ENCODE measurements at places on chromosomes 3 and 15.
A peak's percentile ranks its signal among the peaks of the same experiment; 100 is the strongest.

GRCh38 chr15:74182131-74182530 lies 8.6 kb downstream of the ISLR start:
- DNase-seq, result no peak

- no peak for DNase-seq
Measured at GRCh38 chr3:48423883-48424695, 5.8 kb downstream of the PLXNB1 start.

DNA sequence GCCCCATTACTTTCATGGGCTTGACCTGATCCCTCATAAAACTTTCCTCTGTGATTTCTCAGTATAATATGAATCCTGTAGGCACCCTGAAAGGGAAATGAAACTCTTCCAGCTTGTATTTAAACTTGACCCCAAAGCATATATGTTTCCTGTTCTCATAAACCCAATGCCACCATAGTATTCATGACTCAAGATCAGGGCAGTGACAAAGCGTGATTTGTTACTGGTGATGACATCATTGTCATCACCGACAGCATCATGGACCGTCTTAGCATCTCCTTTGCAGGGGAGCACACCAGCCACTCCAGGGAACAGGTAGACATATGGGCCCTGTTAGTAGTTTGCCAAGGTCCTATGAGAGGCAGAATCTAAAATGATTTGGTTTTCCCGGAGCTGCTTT lies 741.2 kb downstream of the NR2F2 start:
- DNase-seq, result no peak

DNA sequence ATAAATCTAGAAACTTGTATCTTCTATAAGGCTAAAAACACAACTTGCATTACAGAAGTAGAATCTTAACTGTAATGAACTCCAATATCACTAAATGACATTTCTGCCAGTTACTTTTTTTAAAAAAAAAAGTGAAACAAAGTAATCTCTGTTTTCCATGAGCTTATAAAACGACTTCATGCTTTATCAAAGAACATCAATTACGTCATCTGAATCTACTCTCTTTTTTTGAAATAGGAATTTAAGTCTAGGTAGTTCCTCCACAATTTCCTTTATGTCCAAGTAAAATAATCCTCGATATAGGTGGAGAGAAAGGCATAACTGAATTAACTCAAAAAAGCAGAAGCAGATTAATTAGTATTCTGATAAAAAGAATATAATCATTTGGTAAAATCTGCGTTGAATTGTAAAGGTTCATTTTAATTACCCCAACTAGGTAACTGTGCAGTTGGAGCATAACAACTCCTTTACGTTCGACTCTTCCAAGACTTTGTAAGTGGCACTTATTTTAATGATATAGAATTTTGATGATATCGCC lies 1.4 kb downstream of the UACA start:
- DNase-seq, result no peak

DNA sequence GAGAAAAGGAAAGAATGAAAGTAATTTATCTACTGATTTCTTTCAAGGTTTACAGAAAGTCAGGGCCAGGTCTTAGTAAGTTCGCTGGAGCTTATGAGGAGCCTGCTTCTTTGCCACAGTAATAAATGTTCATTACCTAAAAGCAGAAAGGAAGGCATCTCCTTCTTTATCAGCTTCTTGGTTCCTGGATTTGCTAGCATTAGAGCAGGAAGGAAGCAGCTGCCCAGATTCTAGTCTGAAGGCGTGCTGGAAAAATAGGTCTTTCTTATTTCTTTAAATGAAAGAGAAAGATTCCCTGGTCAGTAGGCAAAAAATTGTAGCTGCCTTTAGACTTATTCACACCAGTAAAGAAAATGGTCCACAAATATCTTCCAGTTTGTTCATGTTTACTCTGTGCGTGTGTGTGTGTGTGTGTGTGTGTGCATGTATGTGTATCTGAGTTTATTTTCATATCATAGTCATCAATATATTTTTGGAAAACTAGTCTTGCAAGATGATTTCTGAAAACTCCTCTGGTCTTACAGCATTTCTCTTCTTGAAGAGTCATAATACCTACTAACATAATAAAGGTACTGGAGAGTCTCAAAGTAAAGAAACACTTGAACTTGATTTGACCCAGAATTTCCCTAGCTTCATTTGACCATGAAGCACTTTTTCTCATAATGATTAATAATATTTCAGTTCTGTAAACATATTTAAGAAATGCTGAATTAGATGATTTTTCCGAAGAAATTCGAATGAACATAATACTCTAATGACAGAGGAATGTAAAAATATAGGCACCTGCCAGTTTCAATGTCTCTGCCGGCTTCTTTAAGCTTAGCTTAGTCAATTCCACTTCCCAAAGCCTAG lies 255.3 kb upstream of the ZPLD1 start:
- no peak for DNase-seq

DNA sequence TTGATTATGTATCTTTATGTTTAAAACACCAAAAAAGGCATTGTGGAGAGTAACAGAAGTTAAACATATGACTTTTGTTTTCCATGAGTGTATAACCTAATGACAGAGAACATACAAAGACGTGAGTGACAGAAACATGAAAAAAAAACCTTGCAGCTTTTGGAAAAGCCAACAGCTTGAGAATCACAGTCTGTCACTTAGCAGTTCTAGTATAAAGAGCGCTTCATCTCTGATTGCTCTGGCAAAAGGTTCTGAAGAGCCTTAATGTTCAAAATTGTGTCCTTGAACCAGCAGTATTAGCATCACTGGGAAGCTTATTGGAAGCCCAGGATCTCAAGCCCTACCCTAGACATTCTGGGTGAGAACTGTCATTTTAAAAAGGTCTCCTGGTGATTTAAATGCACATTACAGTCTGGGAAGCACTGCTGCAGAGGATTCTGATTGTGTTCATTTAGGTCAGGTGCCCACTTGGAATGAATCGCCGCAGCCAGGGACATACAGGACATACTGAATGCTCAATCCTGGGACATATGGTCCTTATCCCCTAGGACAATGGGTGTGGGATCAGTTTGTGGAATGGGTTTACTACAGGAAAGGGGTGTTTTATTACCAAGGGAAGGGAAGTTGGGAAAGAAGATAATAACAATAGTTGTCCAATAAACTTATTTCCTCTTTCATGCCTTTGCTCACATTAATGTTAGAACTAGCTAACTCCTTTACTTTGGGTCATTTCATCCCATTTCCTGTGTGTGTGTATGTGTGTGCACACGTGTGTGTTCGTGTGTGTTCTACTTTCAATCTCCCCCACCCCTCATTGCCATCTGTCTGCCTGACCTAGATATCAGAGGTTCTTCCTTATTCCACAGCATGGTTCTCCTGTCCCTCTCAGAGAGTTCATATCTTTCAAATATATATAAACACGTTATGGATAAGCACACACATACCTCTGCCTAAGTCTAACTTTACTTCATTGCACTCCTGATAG lies 55.0 kb downstream of the LRRC49 start:
- DNase-seq, result no peak

GRCh38 chr3:129224984-129225393 lies 24.4 kb upstream of the COPG1 start:
- peak; percentile 86 for DNase-seq

DNA sequence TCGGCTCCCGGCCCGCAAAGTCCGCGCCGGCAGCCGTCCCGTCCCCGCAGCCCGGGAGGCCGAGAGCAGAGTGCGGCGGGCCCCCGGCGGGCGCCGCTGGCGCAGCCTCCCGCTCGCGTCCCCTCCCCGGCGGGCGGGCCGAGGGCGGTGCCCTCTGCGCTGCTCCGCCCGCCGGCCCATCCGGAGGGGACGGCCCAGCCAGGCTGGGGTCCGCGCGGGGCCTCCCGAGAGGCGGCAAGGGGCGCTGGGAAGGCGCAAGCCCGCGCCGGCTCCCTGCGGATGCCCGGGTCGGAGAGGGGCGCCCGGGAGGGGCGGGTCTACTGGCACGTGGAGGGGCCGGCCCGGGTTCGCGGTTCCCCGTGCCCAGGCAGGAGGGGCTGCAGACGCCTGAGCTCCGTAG lies at the start of the genes CLCN2 and POLR2H:
CLCN2 (minus strand) TSS at position 74 of the 400 bp plus-strand sequence. CDS start 126 bp downstream, outside the sequence.
POLR2H (plus strand) TSS at position 179 of the 400 bp plus-strand sequence. CDS start 1,783 bp downstream, outside the sequence.
- DNase-seq, result peak; percentile 85

DNA sequence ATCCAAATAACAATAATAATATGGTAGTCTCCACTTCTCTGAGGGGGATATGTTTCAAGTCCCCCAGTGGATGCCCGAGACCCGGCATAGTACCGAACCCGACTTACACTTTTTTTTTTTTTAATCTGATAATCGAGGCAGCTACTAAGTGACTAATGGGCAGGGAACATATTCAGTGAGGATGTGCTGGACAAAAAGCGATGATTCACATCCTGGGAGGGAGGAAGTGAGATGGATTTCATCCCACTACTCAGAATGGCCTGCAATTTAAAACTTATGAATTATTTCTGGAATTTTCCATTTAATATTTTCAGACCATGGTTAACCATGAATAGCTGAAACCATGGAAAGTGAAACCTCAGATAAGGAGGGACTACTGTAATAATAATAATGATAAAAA lies 49.5 kb upstream of the SELENOK start:
- no peak for DNase-seq

- no peak for DNase-seq
Measured at GRCh38 chr3:42101481-42101880, 10.3 kb downstream of the TRAK1 start.

GRCh38 chr15:67504796-67505195 lies 16.1 kb upstream of the C15orf61 start:
- no peak for DNase-seq
